ENCODE measurements at places on chromosomes 2 and 18.

GRCh38 chr2:18647731-18648130 is 58.4 kb upstream of the NT5C1B start:
- DNase-seq: no peak

- DNase-seq: no peak
Observed at GRCh38 chr2:151174127-151174526, 87.5 kb downstream of the RBM43 start.

GRCh38 chr2:42932271-42933151 is 140.1 kb upstream of the HAAO start:
- no peak for DNase-seq

DNA sequence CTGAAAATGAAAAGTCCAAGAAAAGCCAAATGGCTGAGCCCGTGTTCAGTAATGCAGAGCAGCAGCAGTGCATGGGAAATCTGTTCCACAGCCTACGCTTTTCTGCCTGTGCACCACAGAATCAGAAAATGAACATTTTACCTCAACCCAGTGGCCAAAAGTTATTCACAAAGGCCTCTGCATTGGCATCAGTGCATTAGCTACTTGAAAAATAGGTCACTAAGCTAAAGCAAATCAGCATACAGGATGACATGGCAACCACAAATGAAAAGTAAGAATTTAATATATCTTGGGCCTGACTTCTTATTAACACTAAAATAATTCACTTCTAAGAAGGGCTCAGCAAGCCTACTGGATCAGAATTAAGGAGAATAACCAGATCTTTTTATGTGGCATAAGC is 1145.3 kb upstream of the CHAC2 start:
- no peak for DNase-seq

- no peak for DNase-seq
Observed at GRCh38 chr2:159153463-159153862, 133.0 kb downstream of the WDSUB1 start.

- DNase-seq: peak; percentile 93
Observed at GRCh38 chr2:28408764-28409599, 16.3 kb downstream of the FOSL2 start.

DNA sequence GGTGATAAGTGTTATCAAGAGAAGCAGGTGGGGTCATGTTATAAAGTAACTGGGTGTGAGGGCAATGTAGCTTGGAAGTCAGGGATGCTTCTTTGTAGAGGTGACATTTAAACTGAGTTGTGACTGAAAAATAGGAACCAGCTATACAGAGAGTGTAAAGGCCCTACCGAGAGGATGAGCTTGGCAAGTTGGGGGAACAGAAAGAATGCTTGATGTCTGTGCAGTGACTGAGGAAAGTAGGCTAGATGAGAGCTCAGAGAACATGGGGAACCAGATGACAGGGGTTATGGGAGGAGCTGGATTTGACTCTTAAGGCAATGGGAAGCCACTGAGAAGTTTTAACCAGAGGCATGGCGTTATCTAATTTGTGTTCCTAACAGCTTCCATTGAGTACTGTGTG is 115.3 kb downstream of the DOCK10 start:
- no peak for DNase-seq

- DNase-seq: no peak
Observed at GRCh38 chr2:62506421-62506750, 391 bp upstream of the TMEM17 start.

- no peak for DNase-seq
Observed at GRCh38 chr2:197280015-197280702, 30.4 kb downstream of the ANKRD44 start.

GRCh38 chr2:149164296-149164695 is 125.8 kb downstream of the LYPD6B start:
- DNase-seq: no peak

GRCh38 chr18:26134107-26134506 is 438 bp downstream of the PSMA8 start:
- DNase-seq: no peak

GRCh38 chr18:6661692-6662415 is 67.7 kb upstream of the ARHGAP28 start:
- DNase-seq: no peak

DNA sequence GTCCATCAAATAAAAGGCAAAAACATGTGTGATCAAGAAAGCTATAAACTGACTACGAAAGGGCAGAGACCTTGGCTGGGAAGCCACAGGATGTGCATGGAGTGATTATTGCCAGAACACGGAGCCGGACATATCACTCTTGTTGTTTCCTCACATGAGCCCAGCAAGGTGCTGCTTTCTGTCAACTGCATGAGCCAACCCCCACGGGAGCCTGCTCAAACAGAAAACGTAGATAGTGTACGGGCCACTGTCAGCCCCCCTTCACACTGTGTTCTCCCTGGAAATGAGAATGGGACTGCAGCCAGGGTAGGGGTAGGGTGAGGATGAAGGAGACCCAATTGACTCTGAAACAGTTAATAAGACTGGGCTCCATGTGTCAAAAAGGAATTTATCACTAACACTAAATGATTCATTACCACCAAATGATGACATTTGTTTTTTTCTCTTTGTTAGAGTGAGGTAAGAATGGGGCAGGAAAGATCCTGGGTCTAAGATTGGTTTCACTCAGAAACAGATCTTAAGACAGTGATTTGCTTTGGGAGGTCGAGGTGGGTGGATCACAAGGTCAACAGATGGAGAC is 235.8 kb downstream of the MREG start:
- DNase-seq: no peak

DNA sequence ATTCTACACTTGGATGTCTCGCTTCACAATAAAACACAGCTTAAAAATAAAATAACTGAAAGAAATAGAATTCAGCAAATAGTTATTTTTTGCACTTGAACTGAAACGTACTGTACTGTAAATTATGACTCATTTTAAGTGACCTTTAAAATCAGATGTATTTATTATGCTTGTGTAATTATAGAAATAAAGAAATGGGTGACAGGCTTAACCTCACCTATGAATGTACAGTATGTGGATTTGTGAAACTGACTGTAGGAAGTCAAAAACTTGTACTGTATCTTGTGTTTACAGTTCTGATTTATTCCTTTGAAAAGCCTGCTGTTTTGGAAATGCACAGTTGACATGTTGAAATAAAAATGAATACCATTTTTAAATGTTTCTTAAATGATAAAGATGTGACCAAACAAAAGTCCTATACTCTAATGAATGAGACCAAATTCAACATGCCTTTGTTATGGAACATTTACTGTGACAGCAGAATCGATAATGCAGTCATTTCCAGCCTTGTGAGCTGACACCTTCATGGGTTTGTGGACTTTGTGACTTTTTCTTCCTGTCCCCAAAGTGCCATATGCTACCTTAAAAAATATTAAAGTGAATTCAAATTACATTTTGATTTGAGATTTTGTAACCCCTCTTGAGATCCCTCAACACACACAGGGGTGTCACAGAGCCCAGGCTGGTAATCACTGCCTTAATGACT is 32.7 kb downstream of the NEMP2 start:
- no peak for DNase-seq

DNA sequence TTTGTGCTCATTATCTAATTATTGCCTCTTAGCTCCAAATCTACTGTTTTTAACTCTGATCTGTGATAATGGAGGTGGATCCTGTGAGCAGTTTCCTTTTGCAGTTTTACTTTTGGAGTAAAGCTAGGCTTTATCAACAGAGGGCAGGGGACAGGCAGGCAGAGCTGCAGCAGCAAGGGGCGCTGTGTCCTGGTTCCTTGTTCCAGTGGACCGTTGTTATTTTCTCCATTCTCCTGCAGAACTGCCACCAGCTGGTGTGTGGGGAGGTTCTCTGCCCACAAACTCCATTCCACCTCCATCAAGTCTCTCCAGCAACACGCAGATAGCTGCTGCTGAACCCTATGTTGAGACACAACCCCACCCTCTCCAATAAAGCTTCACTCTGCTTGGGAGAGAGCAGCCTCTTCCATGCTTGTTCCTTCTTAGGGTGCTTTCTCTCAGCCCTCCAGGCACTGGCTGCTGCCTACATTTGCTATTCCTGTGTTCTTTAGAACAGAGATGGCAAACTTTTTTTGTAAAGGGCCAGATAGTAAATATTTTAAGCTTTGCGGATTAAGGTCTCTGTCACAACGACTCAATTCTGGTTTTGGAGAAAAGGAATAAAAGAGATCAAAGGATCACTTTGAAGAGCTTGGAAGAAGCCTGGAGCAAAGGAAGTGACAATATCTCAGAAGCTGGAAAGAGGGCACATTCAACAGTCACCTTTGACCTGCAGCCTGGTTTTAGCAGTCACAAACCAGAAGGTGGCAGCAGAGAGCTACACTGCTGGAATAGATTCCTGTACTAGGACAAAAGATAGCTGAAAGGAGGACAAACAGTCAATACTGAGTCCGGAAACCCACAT is 208.8 kb downstream of the CCDC178 start:
- no peak for DNase-seq

GRCh38 chr2:181517685-181518301 is 60.6 kb downstream of the ITGA4 start:
- DNase-seq: no peak

DNA sequence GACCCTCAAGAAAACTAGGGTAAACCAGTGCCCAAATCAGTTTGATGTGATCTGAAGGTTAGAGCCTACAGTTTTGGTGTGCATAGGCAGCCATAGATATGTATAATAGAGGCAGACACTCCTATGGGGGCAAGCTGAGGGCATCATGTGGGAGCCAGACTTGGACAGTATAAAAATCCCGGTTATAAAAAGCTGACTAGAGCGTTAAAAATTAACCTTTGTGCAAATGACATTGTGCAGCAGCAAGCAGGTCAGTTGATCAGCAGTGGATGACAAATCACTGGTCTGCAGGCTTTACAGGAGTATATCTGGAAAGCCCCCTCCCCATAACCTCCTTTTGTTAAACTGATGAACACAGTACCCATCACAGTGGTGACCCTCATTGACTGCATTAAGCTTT is 107.8 kb downstream of the CTNNA2 start:
- DNase-seq: no peak

DNA sequence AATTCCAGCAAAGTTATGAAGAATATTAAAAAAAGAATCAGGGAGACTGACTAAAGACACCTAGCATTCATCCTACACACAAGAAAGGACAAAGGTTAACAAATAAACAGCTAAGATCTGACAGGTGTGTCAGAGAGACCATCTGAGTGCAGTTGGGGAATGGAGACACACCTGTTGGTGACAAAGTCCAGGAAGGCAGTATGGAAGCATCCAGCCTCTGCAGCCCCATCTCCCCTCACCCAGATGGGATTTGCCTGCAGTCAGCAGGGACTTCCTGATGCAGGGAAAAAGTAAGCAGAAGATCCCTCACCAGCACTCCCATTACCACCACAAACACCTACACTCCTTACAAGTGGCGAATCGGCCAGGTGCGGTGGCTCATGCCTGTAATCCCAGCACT is 37.9 kb downstream of the USP34 start:
- DNase-seq: no peak

- DNase-seq: no peak
Observed at GRCh38 chr2:127942002-127942401, 56.2 kb upstream of the AMMECR1L start.

DNA sequence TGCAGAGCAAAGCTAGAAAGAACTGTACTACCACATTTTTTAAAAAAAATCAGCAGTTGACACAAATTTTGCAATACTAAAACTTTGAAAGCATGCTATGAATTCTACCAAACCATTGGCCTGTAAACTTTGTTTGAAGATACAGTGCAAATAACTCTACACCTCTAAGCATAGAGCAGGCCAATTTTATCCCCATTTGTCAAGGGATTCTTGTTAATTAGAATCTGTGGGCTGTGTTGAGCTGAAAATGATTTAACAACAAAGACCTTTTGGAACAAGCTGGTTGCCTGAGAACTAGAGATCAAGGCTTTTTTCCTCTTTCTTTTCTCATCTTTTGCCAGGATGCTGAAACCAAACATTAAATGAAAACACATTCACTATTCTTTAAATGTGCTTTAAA is 886.0 kb upstream of the CDH2 start:
- no peak for DNase-seq

GRCh38 chr18:48788373-48788772 is 162.4 kb downstream of the SMAD7 start:
- DNase-seq: peak; percentile 17

DNA sequence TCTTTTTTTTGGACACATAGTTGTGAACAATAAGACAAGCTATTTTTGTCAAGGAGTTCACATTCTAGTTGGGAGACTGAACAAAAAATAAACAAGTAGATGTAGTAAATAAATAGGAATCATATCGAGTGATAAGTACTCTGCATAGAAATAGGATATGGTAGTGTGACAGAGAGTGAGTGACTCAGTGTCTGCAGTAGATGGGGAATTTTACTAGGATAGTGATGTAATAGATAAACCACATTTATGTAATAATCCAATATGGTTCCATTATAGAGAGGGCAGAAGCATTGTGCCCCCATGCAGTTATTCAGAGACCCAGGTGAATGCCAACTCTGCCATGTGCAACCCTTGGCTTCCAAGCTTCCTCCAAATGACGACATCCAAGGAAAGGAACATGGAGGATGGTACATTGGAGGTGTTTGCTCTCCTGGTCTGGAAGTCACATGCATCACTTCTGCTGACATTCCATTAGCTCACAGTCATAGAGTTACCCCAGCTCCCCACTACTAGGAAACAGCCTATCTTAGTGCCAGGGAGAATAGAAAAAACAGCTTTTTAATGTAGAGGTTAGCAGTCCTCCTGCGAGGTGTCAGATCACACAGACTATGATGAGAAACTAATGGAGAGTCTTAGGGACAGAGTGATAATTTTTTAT is 595.4 kb downstream of the NYAP2 start:
- DNase-seq: no peak

- DNase-seq: no peak
Observed at GRCh38 chr2:219723311-219723710, 95.9 kb downstream of the SLC4A3 start.

- no peak for DNase-seq
Observed at GRCh38 chr2:224257156-224257555, 144.8 kb downstream of the FAM124B start.

GRCh38 chr2:142865924-142866323 is 11.5 kb upstream of the KYNU start:
- no peak for DNase-seq

- no peak for DNase-seq
Observed at GRCh38 chr18:77737405-77737804, 487.8 kb downstream of the GALR1 start.

DNA sequence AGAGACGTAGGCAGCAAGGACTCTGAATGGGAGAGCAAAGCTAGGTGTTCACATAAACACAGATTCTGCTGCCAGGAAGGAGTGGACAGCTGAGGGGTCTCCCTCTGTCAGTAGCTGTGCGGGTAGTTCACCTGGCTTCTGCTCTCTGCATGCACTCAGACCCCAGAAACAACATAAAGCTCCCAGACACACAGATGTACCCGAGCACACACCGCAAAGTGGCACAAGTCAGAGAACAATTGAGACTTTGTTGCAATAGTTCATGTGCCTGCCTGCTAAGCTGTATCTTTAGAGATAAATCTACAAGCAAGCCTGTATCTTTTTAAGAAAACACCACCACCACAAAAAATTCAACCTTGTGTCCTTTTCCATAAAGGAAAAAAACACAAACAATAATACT is 420.0 kb upstream of the ST6GAL2 start:
- no peak for DNase-seq

- DNase-seq: no peak
Observed at GRCh38 chr2:10410001-10410822, 37.9 kb downstream of the ODC1 start.

- peak; percentile 88 for DNase-seq
Observed at GRCh38 chr2:127197475-127198385, 22.4 kb downstream of the CYP27C1 start.

Data from RWPE2 (cell line).